Hypothalamus (tissue), 51 donors: ENCODE measurements at places on chromosomes 11 and 22.
A peak's percentile ranks its signal among the peaks of the same experiment; 100 is the strongest.

- no peak for DNase-seq
Observed at GRCh38 chr11:118015385-118015841, 29.2 kb downstream of the IL10RA start.

- no peak for DNase-seq
Observed at GRCh38 chr11:63001456-63001855, 14.2 kb downstream of the SLC22A8 start.

DNA sequence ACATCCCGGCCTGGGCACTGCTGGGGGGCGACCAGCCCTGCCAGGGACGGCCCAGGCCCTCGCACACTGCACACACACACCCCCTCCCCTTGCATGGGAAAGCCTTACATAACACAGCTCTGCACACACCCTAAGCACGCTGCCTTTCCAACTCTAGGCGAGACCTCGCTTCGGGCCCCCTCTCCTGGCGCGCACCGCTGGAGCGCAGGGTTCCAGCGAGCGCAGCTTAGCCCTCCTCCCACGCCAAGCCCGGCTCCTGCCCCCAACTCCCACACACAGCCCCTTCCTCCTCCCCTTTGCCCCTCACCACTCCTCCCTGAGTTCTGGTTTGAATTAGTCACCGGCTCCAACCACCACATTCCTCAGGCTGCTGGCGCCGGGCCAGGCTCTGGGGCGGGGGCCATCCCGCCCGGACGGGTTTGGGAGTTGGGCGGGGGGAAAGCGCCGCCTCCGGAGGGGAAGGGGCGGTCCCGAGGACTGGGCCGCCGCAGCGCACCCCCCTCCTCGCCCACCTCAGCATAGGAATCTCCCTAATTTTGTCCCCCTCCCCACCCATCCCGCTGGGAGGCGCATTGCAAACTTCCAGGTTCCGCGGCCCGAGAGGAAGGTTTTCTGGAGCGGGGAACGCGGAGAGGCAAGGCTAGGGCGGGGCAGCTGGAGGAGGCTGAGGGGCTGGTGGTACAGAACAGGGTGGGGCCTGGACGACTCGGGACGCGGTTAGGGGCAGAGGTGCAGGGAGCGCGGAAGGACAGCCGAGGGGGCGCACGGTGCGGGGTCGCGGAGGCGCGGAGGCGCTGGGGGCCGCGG, 966 bp downstream of the AHNAK start:
- no peak for DNase-seq

DNA sequence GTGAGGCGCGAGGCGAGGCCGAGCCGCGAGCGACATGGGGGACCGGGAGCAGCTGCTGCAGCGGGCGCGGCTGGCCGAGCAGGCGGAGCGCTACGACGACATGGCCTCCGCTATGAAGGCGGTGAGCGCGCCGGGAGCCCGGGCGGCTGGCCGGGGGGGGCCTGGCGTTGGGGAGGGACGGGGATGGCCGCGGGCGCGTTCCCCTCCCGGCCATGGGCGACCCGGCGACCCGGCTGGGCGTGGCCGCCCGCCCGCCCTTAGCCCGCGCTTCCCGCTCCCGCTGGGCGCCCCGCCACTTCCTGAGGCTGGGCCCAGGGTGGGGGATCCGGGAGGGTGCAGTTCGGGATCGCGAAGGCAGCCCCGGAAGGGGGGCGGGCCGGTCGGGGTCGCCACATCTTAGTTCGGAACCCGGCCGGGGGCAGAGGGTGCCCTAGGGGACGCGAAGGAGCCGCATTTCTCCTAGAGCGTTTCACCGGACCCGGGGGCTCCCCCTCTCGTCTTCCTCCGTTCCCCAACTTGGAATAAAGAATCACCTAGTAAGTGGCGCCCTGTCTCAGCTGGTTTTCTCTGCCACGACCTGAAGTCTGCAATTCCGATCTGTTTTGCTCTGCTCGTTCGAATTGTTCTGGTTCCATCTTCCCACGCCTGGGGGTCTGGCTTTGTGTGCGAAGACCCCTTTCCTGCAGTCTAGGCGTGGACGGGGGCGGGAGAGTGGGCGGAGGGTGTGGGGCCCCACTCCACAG, 536 bp downstream of the YWHAH start:
- DNase-seq, result peak; percentile 73

DNA sequence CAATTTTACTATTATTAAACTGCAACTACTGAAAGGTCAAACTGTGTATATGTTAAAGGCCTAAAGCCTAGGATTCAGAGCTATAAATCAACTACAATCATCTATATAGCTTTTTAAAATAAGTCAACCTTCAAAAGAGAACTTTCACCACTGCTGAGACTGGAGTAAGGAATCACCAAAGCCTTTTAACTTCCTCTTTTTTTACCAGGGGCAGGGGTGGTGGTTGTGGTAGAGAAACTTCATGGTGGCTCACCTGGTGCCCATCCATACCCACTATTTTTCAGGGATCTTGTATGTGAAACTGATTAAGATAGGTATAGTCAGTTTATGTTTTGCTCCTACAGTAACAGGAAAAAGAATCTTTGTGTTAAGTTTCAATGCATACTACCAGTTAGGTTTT, 31.5 kb downstream of the TSG101 start:
- DNase-seq, result no peak

- DNase-seq, result no peak
Observed at GRCh38 chr11:12087075-12088004, 23.1 kb upstream of the MICAL2 start.

- no peak for DNase-seq
Observed at GRCh38 chr11:5277807-5278382, 8.2 kb upstream of the HBE1 start.

GRCh38 chr11:92811341-92811740, 158.1 kb upstream of the MTNR1B start:
- DNase-seq, result no peak

- no peak for DNase-seq
Observed at GRCh38 chr11:106697058-106697457, 321.2 kb downstream of the GUCY1A2 start.

GRCh38 chr11:111672949-111673348, 70.7 kb downstream of the SIK2 start:
- DNase-seq, result no peak

DNA sequence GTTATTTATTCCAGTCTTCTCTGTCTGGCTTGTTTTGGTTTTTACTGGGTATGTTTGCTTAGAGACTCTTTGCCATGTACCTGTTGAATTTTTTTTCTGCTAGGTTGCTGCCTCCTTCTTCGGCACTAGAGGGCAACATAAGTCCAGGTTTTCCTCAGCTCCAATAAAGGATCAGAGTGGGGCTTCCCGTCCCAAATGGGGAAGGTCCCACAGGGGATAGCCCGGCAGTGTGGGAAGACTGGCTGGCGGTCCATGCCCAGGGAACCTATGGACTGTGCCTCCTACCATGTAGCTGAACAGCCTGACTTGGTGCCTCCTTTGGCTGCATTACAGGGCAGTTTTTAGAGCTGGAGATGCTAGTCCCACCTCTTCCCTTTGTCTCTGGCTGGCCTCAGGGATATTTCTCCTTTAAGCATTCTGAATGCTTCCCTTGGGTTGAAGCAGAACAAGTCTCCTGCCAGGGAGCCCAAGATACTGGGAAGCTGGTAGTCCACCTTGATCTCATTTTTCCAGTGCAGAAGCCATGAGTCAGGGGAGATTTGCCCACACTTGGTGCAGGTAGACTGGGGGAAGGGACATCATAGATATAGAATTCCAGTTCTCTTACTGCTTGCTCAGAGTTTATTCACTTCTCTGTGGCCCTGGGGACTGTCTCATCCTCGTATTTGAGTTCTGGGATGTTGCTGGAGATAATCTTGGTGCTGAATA, 60.2 kb downstream of the BRD1 start:
- DNase-seq, result no peak

- no peak for DNase-seq
Observed at GRCh38 chr11:134682577-134682976, 270.5 kb upstream of the B3GAT1 start.

- no peak for DNase-seq
Observed at GRCh38 chr22:20646415-20646814, 127.5 kb upstream of the SERPIND1 start.

GRCh38 chr11:36340897-36341296, 44.8 kb downstream of the PRR5L start:
- DNase-seq, result no peak

DNA sequence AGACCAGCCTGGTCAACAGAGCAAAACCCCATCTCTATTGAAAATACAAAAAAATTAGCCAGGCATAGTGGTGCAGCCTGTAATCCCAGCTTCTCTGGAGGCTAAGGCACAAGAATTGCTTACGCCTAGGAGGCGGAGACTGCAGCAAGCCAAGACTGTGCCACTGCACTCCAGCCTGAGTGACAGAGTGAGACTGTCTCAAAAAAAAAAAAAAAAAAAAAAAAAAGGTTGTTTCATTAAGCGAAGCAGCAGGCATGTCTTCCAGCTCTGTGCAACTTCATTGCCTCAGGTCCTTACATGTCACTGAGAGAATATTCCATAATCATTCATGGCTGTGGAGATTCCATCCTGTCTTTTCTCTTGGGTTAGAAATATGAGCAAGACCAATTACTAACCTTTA, 16.9 kb downstream of the GAB2 start:
- no peak for DNase-seq

DNA sequence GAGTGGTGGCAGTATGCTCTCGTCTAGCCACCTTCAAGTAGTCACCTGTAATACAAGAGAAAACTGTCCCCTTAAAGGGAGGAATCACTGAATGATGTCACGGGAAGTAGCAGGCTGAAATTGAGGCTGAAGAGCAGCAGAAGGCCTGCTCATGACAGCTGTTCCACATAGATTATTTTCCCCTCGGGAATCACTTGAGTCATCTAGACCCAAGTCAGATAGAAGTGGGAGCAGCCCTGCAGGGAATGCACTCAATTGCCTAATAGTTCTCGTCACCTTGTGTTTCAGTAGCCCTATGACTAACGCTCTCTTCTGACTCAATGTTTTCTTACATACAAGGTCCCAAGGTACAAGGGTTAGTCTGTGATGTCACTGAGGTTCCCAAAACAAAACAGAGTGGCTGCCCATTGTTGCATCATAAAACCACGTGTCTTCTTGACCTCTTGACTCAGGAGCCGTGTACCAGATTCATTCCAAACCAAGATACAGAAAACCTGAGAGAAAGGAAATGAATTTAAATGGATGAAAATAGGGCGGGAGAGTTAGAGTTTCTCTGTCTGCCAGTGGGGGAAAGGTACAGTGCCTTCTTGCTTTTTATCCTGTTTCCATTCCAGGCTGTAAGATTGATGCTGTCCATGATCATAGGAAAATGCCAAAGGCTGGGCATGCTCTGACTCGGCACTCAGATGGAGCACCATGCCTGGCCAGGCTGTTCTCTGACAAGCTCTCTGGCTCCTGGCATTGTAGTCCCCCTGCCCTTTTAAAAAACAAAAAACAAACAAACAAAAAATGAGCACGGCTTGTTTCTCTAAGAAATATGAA, 21.6 kb upstream of the C11orf96 start:
- DNase-seq, result no peak

DNA sequence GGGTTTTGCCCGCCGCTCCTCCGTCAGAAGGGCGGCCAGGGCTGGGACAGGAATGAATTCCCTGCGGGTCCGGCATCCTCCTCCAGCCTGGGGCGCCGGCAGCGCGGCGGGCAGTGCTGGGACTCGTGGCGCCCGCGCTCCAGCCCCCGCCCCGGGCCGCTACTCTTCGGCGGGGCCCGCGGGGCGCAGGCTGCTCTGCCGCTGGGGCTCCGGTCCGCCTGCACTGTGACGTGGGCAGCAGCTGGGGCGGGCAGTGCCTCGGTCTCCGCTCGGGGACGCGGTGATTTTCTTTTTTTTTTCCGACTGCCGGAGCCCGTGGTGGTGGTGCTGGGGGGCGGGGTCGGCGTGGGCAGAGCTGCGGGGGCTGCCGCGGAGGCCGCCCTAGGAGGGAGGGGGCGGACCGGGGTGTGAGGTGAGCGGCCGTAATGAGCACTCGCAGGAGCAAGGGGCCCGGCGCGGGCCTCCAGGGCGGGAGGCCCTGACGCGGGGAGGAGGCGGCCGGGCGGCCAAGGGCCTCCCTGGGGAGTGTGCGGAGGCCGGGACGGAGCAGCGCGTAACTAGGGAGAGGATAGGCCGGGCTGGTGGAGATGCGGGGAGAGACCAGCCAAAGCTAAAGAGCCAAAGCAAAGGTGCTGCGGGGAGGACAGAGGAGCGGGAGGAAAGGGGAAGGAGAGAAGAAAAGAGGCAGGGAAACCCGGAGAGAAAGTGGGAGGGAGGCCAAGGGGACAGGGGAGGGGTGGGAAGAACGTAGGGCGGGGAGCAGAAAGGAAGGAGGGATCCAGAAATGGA, 73.3 kb upstream of the ZBED5 start:
- peak; percentile 42 for DNase-seq

DNA sequence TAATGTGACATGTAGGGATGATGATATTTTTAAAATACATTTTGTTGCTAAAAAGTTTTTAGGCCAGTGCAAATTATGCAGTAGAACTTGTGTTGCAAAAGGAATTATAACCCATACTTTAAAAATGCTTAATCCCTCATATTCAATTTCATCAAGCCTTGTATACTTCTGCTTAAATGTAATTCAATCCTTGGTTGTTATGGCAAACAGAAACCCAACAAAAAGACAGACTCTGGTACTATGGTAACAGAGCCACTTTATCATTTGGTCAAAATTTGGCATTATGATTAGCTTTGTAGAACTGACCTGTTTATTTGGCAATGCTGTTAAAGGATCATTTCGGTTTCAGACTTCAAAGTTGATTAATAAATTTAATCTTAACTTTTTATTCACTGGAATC, 284.8 kb downstream of the TMEM135 start:
- no peak for DNase-seq

DNA sequence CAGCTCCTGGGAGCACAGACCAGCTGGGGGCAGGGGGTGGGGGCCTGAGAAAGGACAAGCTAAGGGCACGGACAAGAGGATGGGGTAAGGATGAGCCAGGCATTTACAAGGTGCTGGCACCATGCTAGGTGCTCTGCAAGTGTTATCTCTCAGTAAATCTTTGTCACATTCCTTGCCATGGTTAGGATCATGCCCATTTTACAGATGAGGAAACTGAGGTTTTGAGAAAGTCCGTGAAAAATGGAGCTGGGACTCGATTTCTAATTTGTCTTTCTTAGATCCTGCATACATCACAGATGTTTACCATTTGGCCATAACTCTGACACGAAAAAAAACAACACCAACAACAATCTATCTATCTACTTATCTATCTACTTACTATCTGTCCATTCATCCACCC, 429.7 kb downstream of the MIAT start:
- no peak for DNase-seq

DNA sequence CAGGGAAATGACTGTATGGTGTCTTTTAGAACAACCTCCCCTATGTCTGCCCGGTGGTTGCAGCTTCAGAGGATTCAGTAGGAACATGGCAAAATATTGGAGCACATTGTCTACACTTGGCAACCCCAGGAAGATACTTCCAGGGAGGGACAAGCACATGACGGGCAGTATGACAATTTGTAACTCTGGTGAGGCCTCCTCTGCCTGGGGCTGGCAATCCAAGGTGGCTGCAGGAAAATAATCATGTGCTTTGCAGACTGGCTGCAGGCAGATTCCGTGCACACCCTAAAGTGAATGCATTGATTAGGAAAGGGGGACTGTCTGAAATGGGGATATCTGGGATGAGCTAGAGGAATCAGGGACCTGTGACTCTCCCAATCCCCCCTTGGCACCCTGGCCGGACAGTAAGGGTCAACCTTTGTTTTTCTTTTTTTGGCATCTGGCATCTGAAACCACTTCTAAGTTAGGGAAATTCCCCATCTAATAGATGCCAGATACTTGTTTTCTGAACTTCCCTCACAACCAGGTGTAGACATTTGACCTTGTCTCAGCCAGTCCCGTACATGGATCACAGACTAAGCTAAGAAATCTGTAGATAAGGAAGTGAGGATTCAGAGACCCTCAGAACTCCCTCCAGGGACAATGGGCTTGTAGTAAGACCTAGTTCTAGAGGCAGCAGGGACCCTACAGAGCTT, 10.5 kb upstream of the PHOX2A start:
- DNase-seq, result no peak
